CD4-positive, alpha-beta T cell treated with Interferon alpha-2 for 1 hour (primary cell): ENCODE measurements at places on chromosomes 1 and 21.

- no peak for DNase-seq
These were observed 26.0 kb upstream of the UAP1 start for GRCh38 chr1:162535501-162535900.

GRCh38 chr1:111480674-111481073, 6.9 kb downstream of the C1orf162 start:
- no peak for DNase-seq

DNA sequence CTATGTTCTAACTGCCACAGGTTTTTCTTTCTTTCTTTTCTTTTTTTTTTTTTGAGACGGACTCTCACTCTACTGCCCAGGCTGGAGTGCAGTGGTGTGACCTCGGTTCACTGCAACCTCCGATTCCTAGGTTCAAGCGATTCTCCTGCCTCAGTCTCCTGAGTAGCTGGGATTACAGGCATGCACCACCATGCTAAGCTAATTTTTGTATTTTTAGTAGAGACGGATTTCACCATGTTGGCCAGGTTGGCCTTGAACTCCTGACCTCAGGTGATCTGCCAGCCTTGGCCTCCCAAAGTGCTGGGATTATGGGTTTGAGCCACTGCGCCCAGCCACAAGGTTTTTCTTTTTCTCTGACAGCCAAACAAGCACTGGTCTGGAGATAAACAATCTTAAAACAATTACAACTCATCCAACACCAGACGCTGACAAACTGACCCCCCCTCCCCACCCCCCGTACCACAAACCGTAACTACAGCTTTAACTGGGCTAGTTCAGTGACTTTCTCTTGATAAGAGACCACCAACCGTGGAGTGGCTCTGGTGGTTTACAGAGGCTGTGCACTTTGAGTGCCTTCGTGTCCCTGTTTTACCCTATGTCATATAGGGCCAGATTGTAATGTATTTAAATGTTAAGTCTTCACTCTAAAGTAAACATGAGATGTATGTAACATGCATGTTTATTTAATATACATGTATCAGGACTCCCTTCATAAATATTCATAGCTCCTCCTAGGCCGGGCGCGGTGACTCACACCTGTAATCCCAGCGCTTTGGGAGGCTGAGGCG, 19.5 kb upstream of the PUM1 start:
- DNase-seq, result no peak

- DNase-seq, result no peak
These were observed 18.7 kb upstream of the POFUT2 start for GRCh38 chr21:45306453-45306831.

DNA sequence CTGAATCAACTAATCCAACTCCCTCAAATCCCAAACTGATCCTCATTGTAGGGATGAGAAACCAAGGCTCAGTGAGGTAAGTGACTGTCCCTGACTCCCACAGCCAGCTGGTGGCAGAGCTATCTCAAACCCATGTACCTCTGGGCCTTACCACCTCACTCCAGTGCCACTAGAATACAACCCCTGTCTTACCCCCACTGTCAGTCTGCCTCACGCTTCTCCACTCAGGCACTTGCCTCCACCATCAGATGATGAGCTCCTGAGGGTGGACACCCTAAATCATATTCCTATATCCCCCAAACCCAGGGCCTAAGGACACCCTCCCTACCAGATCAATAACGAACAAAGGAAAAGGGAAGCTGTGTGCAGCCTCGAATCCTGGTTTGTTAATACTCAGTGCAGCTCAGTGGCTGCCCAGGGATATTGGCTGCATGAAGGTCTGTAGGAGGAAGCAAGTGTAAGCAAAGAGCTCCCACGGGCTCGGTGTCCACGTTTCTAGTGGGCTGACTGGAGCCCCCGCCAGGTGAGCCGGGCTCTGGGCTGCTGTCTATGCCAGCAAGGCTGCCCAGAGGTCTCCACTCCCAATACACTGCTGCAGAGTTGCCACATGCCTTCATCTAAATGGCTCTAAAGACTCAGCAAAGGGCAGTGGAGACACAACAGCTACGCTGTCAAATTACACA, 533.4 kb downstream of the MATN1 start:
- DNase-seq, result no peak

DNA sequence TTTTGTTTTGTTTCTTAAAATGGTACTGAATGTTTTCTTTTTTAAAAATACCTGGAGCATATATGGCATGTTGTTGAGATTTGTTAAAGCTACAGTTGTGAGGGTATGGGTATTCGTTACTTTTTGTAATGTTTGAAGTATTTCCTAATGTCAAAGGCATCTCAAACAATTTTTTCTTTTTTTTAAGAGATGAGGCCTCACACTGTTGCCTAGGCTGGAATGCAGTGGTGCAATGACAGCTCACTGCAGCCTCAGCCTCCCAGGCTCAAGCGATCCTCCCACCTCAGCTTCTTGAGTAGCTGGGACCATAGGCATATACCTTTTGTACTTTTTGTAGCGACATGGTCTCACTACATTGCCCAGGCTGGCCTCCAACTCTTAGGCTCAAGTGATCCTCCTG, 16.1 kb downstream of the CLCN6 start:
- DNase-seq, result no peak

GRCh38 chr1:247386687-247387086, 29.3 kb upstream of the NLRP3 start:
- no peak for DNase-seq

GRCh38 chr1:28736450-28737306, at the start of gene YTHDF2:
Gene YTHDF2, plus strand, starts transcription at chr1:28736940. Its CDS starts 181 bp downstream, at chr1:28737121.
- peak; percentile 98 for DNase-seq

GRCh38 chr1:94247138-94248094, 10.0 kb upstream of the ARHGAP29 start:
- DNase-seq, result peak; percentile 3

- no peak for DNase-seq
These were observed 49.6 kb downstream of the PLPP3 start for GRCh38 chr1:56529801-56530200.

GRCh38 chr1:100387209-100387608, 34.9 kb downstream of the CDC14A start:
- DNase-seq, result peak; percentile 50

GRCh38 chr1:244964112-244964971, 100.0 kb upstream of the HNRNPU start:
- no peak for DNase-seq

DNA sequence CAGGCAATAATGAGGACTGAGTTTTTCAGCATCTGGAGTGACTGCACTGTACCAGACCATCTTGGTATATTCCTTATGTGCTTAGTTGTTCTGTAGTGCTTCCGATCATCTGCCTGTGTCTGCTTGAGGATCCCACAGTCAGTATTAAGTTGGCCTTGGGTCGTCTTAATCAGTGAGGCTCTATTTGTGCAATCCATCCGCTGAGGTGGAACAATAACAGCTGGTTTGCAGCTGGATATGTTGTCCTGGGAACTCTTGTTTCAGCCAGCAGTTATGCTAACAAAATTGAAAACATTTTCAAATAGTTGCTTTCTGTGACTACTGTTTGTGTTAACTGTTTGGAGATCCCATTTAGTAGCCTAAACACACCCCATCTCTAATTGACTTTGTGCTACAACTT, 73.7 kb downstream of the LAMC1 start:
- DNase-seq, result no peak

DNA sequence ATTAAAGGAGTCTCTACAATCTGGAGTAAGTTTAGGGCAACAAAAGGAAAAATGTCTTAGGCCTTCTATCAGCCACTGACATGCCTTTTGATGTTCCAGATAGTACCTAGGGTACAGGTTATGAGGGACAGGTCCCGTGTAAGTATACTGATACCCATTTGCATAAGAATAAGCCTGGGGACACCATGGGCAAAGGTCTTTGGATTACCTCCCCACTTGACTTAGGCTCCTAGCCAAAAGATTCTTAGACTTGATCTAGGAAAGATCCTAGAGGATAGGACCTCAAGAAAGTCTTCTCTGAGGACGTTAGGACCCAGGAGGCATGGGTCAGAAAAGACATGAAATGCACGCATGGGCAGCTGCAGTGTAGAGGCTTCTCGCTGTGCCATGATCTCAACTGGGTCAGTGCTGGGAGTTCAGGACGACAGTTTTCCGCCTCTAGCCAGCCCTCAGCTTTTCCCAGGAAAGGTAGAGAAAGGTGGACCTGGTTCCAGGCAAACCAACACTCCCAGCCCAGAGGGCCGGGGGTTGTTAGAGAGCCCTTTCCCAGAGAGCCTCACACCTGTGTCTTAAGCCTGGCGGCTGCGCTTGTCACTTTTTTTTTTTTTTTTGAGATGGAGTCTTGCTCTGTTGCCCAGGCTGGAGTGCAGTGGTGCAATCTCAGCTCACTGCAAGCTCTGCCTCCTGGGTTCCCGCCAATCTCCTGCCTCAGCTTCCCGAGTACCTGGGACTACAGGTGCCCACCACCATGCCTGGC, 26.6 kb downstream of the MSTO1 start:
- DNase-seq, result no peak

DNA sequence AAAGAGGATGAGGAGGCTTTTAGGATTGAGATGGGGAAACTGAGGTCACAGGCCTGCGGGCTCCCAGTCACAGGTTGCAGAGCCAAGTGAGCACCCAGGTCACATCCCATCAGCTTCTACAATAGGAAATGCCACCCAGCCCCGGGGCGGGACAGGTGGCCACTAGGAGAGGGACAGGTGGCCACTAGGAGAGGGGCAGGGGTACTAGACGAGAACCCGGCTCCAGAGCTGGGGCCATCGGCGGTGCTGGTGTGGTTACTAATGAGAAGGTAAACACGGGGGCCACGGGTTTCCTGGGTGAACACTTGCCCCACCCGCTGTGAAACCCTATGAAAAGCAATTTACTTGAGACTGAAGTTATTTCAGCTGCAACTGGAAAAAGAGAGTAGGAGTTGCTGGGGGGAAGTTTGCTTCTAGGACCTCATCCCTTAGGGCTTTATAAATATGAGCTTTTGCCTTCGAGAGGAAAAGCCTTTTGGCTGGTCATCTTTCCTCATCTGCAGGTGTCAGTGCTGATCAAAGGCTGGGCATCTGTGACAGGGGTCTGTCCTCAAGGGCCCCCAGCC, 52.5 kb downstream of the MRPL37 start:
- no peak for DNase-seq

- DNase-seq, result no peak
These were observed 34.1 kb upstream of the H6PD start for GRCh38 chr1:9200441-9200840.

DNA sequence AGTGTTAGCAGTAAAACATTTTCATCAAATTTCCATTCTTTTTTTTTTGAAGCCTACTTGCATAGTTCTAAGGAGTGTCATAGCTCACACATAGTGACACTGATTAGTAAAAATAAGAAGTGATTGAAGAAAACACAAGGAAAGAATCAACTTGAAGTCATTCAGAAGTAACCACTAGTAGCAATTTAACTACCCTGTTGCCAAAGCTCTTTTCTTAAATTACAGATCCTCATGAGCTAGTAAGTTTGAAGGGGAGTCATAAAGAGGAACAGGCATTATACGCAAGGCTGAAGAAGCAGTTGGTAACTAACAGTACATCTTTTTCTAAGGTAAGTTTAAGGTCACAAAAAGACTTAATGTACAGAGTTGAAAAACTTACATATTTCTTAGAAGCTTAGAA, 332.2 kb downstream of the CHRM3 start:
- DNase-seq, result no peak

- no peak for DNase-seq
These were observed 366.1 kb upstream of the PTBP2 start for GRCh38 chr1:96355521-96355920.

DNA sequence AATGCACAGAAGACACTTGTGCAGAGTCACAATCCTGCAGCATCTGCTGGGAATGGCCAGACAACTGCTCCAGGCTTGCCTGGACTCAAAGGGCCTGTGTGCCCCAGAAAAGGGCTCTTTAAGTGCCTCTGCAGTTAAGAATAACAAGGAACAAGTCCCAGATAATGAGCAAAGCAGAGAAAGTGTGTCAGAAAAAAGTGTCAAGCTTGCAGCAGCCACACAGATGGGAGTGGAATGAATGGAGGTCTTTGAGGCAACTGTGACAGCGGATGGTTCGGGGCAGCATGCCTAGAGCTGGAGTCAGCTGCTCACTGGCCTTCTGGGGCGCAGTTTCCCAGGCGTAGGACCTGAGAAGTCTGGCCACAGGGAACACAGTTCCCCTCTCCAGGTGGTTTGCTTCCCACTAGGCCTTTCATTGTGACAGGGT, 5.1 kb downstream of the PARP1 start:
- no peak for DNase-seq

GRCh38 chr1:53686965-53687267, 52.0 kb downstream of the GLIS1 start:
- no peak for DNase-seq

- peak; percentile 78 for DNase-seq
These were observed 520 bp downstream of the ZBTB17 start for GRCh38 chr1:15975358-15975804.

- no peak for DNase-seq
These were observed 121.7 kb upstream of the COL11A1 start for GRCh38 chr1:103230061-103230460.

GRCh38 chr1:1487701-1488100, 16.1 kb downstream of the ATAD3B start:
- no peak for DNase-seq

GRCh38 chr1:91596474-91596873, 95.8 kb downstream of the CDC7 start:
- DNase-seq, result no peak

DNA sequence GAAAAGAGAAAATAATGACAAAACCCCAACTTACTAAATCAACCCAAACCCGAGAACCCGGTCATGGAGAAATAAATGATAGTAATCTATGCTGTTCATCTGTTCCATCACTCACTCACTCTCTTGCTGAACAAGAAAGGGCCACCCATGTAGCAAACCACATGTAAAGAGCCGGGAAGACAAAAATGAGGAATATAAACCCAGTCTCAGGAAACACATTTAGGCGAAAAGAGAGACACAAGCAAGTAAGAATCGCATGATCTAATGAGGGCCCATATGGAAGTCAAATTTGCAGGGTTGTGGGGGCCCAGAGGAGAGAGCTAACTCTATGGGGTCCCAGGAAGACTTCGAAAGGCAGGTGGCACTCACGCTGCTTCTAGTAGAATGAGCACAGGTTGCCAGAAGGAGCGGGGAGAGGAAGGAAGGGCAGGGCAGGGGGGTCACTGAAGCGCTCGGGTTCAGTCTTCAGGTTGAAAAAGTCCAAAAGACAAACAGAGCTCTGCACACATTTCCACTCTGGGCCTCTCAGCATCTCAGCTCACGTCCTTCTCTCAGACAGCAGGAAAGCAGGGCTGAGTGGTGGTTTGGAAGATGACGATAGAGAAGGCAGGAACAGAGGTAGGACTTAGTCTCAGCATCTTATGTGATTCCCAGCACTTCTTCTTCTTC, 142.9 kb upstream of the KRTAP19-8 start:
- no peak for DNase-seq

DNA sequence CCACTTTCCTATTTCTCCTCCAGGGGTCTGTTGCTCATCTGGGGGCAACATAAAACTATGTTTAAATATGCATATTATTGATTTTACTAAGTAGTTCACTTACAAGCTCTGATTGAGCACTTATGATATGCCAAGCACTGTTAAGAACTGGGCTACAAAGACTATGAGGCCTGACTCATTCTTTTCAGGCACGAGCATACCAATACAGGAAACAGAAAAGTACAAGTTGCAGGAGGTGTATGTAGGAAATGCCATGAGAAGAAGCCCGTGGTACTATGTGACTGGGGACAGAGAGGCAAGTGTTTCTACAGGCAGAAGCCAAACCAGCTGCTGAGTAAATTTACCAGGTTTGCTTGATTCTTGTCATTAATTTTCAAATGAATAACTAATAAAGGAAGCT, 120.4 kb upstream of the PTGFR start:
- no peak for DNase-seq
